ENCODE measurements at places on chromosomes 5 and 9.

DNA sequence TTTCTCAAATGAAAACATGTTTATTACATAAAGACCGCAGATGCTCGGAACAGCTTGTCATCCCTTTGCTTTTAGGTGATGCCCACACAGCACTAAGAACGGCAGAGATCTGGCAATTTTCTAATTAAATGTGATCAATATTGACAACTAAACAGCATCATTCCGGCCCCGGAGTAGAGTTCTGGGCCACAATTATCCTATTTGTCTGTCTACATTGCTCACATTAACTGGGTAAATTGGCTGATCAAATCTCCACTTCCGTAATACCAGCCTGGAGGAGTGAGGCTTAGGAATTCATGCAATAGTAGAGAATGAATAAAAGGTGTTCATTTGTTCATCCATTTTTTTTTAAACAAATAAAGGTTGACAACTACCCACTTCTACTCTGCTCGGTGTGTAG lies 245.1 kb upstream of the C9orf72 start:
- DNase-seq, result no peak

DNA sequence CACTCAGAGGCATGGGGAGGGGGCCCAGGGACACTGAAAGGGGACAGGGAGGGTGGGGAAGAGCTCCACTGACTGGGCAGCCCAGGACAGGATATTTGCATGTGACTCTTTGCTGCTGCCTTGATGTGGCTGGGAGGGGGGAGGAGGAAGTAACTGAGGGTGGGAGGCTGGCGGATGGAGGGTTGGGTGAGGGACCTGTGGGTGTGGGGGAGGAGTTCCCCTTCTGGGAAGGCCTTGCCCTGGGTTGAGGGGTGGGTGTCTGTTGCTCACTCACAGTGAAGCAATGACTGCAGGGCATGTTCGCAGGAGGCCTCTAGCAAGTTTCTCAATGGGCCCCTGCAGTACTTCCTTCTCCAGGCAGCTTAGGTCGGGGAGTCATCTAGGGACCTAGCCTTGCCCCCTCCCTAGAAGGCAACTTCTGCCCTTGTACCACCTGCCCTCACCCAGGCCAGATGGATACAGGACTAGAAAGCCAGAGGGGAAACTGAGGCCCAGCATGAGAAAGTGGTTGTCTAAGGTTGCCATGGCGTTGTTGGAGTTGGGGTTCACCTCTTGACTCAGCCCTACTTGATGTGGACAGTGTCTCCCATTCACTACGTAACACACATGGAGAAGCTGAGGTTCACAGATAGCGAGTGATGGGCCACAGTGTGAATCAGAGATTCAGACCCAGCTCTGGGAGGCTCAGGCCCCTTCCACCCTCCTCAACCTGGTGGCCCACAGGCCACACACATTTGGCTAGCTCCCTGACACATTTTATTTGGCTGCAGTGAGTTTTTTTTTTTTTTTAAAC lies 3.0 kb downstream of the GRK6 start:
- no peak for DNase-seq

GRCh38 chr9:15310107-15310850 lies 3.3 kb upstream of the TTC39B start:
- no peak for DNase-seq

GRCh38 chr9:6132650-6133049 lies 83.0 kb upstream of the IL33 start:
- no peak for DNase-seq

- no peak for DNase-seq
Measured at GRCh38 chr5:173786286-173787187, 101.6 kb upstream of the CPEB4 start.

DNA sequence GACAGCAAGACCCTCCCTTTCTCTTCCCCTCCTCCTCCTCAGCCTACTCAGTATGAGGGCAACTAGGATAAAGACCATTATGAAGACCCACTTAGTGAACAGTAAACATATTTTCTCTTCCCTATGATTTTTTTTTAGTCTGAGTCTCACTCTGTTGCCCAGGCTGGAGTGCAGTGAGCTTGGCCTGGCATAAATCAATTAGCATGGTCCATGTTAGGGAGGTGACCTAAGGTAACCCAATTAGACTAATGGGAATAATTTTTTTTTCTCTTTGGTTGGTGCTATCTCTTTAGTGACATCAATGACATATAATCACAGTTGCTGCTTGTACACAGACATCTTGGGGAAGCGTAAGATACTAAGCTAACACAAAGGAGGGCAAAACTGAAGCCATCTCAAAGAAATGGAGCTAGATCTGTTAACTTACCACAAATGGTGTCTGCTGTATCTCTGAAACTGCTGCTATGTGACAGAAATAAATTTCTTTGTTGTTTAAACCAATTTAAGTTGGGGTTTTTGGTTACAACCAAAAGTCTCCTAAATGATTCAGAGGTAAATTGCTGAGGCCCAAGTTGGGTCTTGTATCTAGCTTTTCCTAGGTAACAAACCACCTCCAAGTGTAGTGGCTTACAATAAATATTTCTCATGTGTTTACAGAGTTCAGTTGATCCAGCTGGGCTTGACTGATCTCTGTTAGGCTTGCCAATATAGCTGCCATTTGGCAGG lies 13.3 kb downstream of the PKD2L2 start:
- DNase-seq, result no peak

DNA sequence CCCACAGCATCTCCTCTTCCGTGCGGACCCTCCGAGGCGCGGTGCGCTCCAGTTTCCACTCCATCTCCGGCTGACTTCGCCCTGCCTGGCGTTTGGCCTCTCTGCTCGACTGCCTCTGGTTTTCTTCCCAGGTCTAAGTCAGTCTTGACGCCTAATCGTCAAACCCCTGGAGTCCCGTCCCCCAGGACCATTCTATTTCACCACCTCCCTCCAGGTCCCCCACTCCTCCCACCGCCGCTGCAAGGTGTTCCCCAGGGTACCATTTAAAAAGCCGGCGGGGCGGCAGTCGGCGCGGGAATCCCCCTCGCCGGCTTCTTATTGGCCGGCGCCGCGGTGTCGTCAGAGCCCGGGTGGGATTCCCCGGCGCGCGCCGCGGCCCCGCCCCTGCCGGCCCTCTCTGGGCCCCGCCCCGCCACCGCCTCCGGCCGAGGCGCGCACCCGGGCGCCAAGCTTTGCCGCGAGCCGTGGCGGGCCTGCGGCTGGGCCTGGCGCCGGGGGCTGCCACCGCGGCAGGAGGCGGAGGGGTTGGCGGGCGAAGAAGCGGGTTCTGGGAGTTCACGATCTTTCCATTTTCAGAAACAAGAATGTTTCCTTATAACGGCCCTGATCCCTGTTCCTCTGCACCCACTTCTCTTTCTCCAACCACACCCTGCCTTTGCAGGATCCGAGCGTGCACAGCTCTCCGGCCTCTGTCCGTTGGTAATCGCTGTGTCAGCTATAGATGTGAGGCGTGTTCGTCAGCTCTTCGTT lies at the start of gene CDC20B:
Gene CDC20B (minus strand): TSS at position 241 of the 750 bp plus-strand sequence. CDS start 177 bp downstream, at position 64.
- peak; percentile 78 for DNase-seq

DNA sequence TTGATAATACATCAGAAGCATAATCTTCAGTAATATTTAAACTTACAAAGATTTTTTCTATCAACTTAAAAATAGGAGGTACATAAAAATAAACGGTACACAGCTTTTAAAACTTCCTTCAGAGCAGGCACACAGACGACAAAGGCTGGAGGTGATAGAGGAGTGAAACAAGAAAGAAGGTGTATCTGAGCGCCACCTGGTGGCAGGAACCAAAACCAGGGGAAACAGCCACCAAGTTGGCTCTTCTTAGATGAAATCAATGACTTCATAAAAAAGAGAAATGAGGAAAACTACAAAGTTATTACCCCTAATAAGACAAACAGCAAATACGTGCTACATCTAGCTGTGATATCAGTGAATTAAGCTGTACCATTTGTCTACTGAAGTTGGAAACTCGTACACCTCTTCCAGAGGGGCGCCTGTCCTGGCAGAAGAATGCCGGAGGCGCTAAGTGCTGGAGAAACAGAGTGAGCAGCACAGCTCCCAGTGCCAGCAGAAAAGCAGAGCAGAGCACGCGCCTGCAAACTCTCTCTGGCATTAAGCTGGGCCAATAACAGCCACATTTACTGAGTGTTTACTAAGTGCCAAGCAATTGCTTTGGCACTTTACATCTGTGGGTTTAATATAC lies 85.9 kb downstream of the SETX start:
- peak; percentile 75 for DNase-seq

DNA sequence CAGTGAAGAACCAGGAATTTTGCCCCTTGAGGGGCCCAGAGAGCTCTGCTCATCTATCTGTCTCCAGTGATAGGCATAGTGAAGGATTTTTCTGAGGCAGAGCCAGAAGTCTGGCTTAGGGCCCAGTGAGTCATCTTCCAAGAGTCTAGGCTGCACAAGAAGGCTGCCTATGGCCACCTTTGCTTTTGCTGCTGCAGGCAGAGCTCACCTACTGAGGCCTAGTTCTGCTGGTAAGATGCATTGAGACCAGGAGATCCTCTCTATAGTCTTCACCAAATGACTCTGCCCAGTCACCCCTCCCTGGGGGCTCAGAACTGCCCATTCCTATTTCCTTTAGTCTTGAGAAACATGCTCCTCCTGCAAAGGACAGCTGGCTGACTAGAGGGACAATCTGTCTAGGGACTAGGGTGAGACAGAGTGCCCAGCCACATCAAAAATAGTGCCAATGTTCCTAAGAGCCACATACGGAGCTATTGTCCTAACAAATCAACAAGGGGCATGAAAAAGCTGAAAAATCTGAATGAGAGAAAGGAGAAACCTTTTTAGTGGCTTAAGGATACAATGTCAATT lies 40.3 kb upstream of the CDKN2AIPNL start:
- no peak for DNase-seq

- DNase-seq, result no peak
Measured at GRCh38 chr9:14380061-14380836, 66.3 kb upstream of the NFIB start.

DNA sequence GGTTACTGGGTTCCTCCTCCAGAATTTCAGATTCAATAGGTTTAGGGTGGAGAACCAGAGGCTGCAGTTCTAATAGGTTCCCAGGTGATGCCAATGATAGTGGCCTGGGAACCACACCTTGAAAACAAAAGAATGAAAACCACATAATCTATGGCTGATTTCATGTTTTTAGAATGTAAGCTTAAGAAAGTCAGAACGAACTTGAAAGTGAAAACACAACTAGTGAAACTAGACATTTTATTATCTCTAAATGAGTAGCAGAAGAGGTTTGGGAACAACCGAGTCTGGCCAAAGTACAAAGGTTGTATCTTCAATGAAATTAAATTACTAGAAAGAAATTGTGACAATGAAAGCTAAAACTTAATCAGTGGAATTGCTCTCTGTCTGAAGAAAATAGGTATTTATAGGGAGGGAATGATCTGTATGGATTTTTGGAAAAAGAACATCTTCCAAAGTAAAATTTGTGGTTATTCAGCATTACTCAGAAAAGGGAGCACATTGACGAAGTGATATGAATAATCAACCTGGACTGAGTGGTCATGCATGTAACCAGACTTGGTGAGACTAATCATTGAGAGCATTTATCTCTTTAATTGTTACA lies 24.9 kb upstream of the CEP120 start:
- no peak for DNase-seq

- DNase-seq, result no peak
Measured at GRCh38 chr5:139243425-139243970, 45.3 kb upstream of the SIL1 start.
